Activated CD4-positive, alpha-beta T cell treated with anti-CD3 and anti-CD28 coated beads for 24 hours (primary cell): ENCODE measurements at places on chromosomes 6 and 20.

- DNase-seq, result no peak
Measured at GRCh38 chr20:40134176-40134575, 554.9 kb downstream of the MAFB start.

DNA sequence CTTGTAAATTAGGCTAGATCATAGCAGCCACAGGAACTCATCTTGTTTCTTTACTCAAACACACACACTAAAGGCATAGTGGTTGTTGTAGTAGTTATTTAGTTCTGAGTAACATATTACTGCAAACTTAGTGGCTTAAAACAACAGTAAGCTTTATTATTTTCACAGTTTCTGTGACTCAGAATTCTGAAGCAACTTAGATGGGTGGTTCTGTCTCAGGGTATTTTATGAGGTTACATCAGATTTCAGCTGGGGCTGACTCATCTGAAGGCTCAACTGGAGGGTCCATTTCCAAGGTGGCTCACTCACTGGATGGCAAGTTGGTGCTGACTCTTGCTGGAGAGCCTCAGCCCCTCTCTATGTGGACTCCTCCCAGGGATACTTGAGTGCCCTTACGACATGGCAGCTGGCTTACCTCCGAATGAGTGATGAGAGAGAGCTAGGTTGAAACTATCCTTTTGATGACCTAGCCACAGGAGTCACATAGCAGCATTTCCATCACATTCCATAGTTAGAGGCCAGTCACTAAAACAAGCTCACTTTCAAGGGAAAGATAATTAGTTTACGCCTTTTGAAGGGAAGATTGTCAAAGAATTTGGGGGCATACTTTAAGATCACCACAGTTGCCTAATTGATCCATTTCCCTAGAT, 136.5 kb upstream of the PRND start:
- no peak for DNase-seq

DNA sequence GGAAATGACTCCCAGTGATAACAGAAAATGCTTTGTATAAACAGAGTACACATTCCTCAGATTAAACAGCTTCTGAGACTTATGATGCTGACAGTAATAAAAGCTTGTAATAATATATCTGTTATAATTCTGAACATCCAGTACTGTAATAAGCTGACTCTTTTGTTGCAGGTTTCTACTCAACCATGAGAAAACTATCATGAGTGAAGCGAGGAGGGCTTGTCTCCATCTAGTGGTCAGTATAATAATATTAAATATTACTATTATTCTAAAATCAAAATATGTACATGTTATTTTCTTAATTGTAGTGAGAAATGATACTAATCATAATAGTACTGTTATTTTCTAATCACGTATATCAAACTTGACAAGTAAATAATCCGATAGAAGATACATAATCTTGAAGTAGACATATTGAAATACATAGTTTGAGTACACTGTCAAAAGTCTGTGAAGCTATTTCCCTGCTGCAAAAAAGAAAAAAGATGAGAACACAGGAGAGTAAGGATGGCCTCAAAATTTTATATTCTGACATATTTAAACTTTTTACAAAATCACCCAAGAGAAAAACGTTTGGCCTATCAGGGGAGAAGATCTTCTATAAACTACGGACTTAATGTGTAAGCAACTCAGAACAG, 183.1 kb downstream of the MOXD1 start:
- DNase-seq, result no peak

- DNase-seq, result no peak
Measured at GRCh38 chr6:105769987-105770386, 316.1 kb upstream of the PRDM1 start.

DNA sequence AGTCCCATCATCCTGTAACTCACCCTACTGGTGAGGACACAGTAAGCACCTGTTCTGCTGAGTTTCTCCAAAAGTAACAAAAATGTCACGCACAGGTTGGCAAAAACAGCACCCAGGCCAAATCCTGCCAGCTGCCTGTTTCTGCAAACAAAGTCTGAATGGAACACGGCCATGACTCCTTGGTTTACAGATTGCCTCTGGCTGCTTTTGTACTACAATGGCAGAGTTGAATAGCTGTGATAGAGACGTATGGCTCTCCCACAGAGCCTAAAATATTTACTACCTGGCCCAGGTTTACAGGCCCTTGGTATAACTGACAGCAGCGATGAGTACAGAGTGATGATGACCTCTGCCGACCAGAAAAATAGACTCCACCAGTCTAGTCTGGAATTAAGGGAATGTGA, 52.6 kb downstream of the CNKSR3 start:
- DNase-seq, result no peak

DNA sequence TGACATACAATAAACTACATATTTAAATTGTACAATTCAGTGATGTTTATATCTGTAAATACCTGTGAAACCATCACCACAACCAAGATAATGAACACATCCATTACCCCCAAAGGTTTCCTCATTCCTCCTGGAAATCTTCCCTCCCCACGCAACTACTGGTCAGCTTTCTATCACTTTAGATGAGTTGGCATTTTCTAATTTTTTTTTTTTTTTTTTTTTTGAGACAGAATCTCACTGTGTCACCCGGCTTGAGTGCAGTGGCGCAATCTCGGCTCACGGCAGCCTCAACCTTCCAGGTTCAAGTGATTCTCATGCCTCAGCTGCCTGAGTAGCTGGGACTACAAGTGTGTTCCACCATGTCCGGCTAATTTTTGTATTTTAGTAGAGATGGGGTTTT, 31.7 kb upstream of the ECI2 start:
- no peak for DNase-seq

- DNase-seq, result no peak
Measured at GRCh38 chr20:32536851-32537656, 48.1 kb downstream of the NOL4L start.

- no peak for DNase-seq
Measured at GRCh38 chr20:45128099-45128498, 3.8 kb upstream of the WFDC12 start.

- no peak for DNase-seq
Measured at GRCh38 chr6:13927203-13927602, 2.5 kb downstream of the RNF182 start.
